Left renal pelvis (tissue), 4 donors: ENCODE measurements at places on chromosomes 7 and 10.

GRCh38 chr7:22429386-22429785 is 70.6 kb downstream of the STEAP1B start:
- no peak for DNase-seq

- no peak for DNase-seq
Measured at GRCh38 chr7:110262251-110262650, 828.7 kb upstream of the LRRN3 start.

DNA sequence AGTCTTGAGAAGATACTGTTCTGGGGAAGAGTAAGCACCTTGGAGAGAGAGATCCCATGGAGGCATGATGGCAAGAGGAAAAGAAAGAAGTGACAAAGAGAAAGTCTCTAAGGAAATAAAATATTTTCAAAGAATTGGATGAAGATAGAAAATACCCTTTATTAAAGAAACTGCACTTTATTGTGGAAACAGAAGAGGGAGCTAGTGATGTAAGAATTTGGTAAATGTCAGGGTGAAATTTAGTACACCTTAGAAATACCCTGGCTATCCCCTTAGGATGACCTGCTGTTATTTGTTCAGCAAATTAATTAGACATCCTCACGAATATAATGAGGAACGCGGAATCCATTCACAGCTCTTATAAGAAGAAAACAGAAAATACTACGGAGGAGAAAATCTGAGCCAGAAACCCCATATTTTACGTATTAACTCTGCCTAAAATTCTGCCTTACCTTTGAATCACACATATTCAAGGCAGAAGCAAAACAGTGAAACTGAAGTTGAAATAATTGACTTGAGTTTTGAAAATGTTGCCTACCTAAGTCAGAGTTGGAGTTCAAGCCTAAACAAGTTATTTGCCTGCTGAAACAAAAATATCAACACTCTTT is 90.7 kb downstream of the TFPI2 start:
- no peak for DNase-seq

GRCh38 chr10:79066411-79067240 is 2.1 kb upstream of the ZMIZ1 start:
- DNase-seq = no peak

GRCh38 chr7:116062666-116063065 is 32.1 kb upstream of the TFEC start:
- no peak for DNase-seq

- DNase-seq = no peak
Measured at GRCh38 chr10:57961487-57961886, 306.2 kb downstream of the IPMK start.

GRCh38 chr10:70137927-70138883 is 5.6 kb upstream of the AIFM2 start:
- no peak for DNase-seq
